Sciatic nerve (tissue), 2 donors: ENCODE measurements at places on chromosomes 3 and 15. TPM values are rescaled to one million over a fixed set of nuclear protein-coding genes. Genes with fewer than 3 reads are reported as not detected.
A peak's percentile ranks its signal among the peaks of the same experiment; 100 is the strongest.

GRCh38 chr3:59553076-59553475, 503.3 kb upstream of the CFAP20DC start:
- no peak for DNase-seq

GRCh38 chr15:78925076-78925624, 19.7 kb downstream of the CTSH start:
- DNase-seq, result no peak

- DNase-seq, result peak; percentile 80
Measured at GRCh38 chr3:123421353-123422174, 27.3 kb downstream of the ADCY5 start.

- no peak for DNase-seq
Measured at GRCh38 chr3:31476209-31476608, 56.5 kb upstream of the STT3B start.

GRCh38 chr15:32685576-32685975, 32.2 kb upstream of the GREM1 start:
- DNase-seq, result no peak

DNA sequence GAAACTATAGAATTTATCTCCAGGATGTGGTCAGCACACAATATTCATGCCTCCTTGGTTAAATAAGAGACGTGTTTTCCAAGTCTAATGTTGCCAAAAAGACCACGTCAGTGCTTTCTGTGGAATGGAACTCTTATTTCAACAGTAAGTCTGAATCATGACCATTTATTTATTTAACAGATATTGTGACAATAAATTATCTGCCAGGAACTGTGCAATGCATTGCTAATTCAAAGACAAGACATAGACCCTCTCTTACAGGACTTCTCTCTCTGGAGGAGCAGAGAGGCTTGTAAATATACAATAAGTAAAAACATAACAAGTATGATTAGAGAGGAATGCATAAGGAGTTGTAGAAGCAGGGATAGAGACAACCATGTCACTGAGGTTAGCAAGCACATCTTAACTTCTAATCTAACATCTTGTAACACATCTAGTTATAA, 227.5 kb downstream of the DTWD1 start:
- no peak for DNase-seq

- DNase-seq, result no peak
Measured at GRCh38 chr15:41888662-41889253, 5.1 kb downstream of the SPTBN5 start.

DNA sequence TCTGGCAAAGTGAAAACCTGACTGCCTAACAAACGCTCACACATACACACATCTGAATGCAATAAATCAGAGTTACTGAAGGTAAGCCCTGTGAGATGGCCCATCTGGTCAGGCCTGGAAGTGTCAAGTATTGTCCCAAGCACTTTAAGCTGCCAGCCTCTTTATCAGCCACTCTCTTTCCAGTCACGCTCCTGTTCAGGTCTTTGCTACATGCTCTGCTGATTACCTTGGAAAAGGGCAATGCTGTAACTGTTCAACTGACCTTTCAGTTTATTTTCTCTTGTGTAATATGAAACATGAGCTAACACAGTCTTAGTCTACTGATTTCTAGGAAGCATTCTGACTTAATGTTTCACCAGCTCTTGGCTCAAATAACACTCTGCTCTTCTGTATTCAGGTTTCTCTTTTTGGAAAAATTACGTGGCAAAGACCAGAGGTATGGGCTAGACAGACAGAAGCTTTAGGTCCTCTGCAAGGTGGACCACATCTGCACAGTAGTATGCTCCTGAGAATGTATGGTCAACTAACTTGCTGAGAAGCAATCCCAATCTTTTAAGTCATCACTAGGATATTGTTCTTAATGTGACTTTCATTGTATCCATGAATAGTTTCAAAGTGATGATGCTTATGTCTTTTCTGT, 44.5 kb downstream of the GBE1 start:
- no peak for DNase-seq

- no peak for DNase-seq
Measured at GRCh38 chr15:71136793-71137518, 21.7 kb downstream of the THSD4 start.

- no peak for DNase-seq
Measured at GRCh38 chr15:54829821-54830220, 366.9 kb downstream of the RSL24D1 start.

DNA sequence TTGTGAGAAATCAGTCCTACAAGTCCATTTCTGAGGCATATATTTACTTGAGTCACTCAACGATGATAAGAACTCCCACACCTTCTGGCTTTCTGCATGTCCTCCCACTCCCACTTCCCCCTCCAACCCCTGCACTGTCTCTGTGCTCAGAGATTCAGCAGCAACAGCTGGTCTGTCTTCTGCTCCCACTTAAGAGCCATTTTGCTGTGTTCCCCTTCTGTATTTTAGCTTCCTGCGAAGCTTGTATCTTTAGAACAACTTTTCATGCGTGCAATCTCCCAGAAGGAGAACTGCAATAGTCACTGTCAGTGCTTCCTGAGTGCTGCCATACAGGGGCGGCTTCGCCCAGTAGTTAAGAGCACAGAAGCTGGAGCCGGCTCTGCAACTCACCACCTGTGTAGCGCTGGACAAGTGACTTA, 90.0 kb upstream of the SPATA12 start:
- DNase-seq, result no peak

DNA sequence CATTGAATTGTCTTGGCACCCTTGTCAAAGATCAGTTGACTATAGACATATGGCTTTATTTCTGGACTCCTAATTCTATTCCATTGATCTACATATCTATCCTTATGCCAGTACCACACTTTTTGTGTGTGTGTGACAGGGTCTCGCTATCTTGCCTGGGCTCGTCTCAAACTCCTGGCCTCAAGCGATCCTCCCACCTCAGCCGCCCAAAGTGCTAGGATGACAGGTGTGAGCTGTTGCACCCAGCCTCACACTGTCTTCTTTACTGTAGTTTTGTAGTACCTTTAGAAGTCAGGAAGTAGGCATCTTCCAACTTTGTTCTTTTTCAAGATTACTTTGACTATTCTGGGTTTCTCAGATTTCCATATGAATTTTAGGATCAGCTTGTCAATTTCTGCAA, 24.3 kb downstream of the CDAN1 start:
- no peak for DNase-seq

- no peak for DNase-seq
Measured at GRCh38 chr3:196166741-196167140, 44.5 kb downstream of the ZDHHC19 start.

- peak; percentile 54 for DNase-seq
Measured at GRCh38 chr3:52530918-52531826, 2.5 kb downstream of the NT5DC2 start.

GRCh38 chr3:70010346-70010745, 10.8 kb downstream of the SAMMSON start:
- DNase-seq, result no peak

CNTN4 gene
- total RNA-seq, result 80.0 TPM

HYPK gene
- 13.6 TPM for total RNA-seq

INKA1 gene
- total RNA-seq, result 7.3 TPM

LHFPL4 gene
- total RNA-seq, result not detected

CELF6 gene
- 3.3 TPM for total RNA-seq

FBXL22 gene
- total RNA-seq, result 0.71 TPM

FAM174B gene
- 17.5 TPM for total RNA-seq

GPR176 gene
- total RNA-seq, result 5.7 TPM

RABL3 gene
- total RNA-seq, result 27.4 TPM

FOXB1 gene
- not detected for total RNA-seq

ETV5 gene
- 56.3 TPM for total RNA-seq

THAP10 gene
- 3.4 TPM for total RNA-seq
